ENCODE measurements at places on chromosomes 12 and 14.

DNA sequence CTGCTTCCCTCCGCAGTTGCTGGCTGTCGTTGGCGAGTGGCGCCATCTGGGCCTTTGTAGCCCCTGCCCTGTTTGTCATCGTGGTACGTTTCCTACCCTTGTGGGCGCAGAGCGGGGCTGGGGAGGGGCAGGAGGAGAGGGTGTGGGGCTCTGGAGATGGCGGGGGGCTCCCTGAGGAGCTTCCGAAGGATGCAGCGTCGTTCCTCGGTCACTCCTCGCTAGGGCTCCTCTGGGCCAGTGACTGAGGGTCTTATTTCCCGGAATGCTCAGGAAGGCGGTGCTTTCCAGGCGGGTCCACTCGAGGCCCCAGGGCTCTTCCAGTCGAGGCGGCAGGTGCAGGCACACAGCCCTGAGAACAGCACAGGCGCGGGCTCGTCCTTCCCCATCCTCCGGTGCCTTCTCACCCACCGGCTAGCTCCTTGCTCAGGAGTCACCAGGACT lies 167.1 kb downstream of the ADGRD1 start:
- DNase-seq = no peak

DNA sequence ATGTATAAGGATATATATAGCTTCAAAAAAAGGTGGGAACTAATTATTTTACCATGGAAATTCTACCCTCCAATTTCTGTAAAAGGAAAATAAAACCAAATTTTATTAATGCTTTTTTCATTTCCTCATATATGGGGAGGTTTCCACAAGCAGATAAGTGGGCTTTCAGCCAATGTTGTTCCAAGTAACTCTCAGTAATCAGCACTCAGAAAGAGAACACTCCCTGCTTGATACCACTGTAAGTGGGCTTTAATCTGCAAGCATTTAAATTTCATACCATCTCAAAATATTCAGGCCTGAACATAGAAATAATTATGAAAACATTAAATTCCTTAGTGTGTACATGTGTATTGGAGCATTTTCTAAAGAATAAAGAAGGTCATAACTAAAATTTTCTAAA lies 827.6 kb downstream of the C12orf50 start:
- DNase-seq = no peak

DNA sequence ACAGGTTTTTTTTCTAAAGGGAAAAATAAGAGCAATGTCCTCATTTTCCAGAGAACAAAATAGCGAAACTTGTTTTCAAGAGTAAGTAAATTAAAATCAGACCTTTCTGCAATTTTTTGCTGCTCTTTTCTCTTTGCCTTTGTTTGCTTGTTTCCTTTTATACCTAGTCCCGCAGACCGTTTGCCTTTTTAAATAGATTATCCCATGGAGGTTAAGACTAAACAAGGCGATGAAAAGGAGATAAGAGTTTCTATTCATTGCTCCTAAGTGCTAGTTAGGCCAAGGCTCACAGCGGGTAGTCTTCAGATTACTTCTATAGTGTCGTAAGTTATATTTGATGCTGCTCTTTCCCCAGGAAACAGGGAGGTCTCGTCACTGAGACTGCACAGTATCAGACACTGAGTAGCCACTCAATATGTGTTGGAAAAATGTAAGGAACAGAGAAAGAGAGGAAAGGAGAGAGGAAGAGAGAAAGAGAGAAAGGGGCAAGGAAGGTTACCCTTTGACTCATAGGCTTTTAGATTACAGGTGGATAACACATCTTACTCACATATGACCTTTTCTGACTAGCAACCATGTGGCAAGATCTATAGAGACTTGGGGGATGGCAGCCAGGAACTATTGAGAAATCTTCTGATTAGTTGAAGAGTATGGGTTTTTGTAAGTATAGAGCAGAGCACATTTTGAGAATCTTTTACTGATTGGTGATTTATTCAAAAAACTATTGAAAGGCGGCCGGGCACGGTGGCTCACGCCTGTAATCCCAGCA lies 107.5 kb upstream of the PARP11 start:
- DNase-seq = no peak

DNA sequence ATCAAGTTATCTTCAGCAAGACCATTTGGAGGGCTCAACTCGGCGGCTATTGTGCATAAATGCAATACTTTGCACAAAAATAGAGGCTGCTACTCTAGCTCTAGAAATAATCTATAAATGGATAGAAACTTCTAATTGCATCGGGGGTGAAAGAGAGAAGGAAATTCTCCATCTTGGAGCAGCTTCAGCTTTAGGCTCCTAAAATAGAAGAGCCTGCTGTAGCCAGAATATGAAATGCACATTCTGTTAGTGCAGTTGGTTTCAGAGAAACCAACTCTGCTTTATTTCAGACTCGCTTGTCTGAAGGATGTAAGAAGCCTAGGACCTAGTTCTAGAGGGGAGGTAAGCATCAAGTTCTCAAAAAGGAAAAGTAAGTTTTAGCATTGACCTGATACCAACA lies 38.1 kb downstream of the SNRPF start:
- no peak for DNase-seq

Data from IMR-90 (cell line).